ENCODE measurements at places on chromosomes 3 and 15.
A peak's percentile ranks its signal among the peaks of the same experiment; 100 is the strongest.

- no peak for DNase-seq
These were observed 72.5 kb downstream of the SUMF1 start for GRCh38 chr3:4394567-4394966.

DNA sequence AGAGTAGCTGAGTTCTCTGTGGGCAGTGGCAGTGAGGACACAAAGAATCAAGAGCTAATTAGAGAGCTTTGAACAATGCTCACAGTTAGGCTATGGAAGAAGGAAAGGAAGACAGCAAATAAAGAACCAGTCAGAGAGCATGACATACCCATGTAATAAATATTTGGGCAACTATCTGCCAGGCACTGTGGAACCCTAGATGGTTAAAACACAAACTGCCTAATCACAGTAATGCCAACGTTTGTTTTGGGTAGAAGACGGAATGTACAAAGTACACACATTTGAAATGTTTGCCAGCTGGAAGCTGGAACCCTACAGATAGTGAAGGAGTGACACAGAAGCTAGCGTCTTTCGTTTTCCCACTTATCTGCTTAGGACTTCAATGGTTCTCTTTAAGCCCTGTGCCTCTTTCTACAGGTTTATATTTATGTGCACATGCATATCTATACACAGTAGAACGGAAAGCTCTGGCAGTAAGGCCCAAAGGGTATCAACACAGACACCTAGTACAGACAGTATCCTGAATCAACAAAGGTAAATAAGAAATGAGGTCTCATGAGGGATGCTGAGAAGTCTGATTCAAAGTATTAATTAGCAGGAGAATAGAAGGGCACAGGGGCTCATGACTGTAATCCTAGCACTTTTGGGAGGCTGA lies 44.6 kb downstream of the ANKRD28 start:
- no peak for DNase-seq

GRCh38 chr3:45868650-45869049 lies 17.7 kb upstream of the CCR9 start:
- no peak for DNase-seq

GRCh38 chr15:29838352-29839010 lies 16.2 kb upstream of the TJP1 start:
- no peak for DNase-seq

GRCh38 chr15:55587321-55588069 lies 650 bp downstream of the PYGO1 start:
- peak; percentile 2 for DNase-seq

- DNase-seq = no peak
These were observed 25.4 kb upstream of the THRB start for GRCh38 chr3:24520101-24520495.

GRCh38 chr3:51814034-51814433 lies 35.0 kb upstream of the IQCF6 start:
- DNase-seq = no peak

- no peak for DNase-seq
These were observed 70.1 kb downstream of the NCEH1 start for GRCh38 chr3:172640751-172641150.

DNA sequence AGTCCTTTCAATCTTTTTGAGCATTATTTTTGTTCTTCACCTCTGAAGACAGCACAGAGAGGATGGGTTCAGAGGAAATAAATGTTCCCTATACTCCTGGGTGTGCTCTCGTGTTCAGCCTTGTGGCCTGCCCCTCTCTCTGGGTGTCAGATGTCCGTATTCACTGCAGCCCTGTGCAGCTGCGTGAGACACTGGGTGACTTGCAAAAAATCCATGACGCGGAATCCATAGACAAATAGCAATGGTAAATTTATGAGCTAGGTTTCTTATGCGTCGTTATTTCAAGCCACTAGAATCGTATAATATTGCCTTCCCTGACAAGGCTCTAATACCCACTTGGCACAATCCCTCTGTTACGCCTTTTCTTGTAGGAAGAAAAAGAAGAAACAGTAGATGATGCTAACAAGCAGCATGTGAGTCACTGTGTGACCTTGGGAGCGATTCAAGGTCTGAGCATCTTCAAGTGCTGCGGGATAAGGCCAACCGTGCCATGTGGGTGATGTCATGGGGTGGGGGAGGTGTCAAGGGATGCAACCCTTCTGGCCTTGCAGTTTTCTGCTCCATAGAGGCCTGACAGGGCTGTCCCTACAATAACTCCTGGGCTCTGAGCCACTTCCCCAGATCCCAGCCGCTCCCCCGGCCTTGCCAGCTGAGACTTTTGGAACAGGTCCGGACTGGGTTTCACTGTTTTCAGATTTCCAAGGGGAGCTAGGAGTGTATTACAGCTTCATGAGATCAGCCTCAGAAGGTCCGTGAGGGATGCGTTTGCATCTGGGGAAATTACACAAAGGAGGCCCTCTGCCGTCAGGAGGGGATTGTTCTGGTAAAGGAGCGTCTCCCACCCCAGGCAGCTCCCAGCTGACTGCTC lies 47.6 kb upstream of the POMGNT2 start:
- no peak for DNase-seq

DNA sequence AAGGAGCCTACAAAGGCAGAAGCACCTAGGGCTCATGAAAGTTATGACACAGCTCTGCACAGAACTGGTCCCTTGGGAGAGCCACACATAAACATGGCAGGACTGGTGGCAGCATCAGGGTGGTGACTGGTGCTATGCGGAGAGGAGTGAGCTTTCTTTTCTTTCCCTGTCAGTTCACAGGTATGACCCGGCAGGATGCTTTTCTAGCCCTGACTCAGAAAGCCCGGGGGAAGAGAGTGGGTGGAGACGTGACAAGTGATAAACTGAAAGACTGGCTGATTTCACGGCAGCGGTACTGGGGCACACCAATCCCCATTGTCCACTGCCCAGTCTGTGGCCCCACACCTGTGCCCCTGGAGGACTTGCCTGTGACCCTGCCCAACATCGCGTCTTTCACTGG lies 103.0 kb downstream of the LARS2 start:
- DNase-seq = no peak

DNA sequence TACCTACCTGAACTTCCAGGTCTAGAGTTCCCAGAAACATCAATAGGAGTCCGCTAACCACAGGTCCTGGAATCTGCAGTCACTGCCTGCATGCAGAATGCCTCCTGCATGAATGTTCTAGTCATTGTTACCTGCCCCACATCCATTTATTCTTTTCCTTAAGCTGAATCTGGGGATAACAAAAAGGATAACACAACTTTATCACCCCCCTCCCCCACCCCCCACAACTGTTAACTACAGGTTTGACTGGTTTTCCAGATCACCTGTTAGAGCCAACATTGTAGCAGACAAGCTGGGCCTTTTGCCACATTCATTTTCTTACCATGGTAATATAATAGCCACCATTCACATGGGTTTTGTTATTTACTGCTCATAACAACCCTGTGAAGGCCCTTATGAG lies 4.6 kb upstream of the CTSH start:
- no peak for DNase-seq

DNA sequence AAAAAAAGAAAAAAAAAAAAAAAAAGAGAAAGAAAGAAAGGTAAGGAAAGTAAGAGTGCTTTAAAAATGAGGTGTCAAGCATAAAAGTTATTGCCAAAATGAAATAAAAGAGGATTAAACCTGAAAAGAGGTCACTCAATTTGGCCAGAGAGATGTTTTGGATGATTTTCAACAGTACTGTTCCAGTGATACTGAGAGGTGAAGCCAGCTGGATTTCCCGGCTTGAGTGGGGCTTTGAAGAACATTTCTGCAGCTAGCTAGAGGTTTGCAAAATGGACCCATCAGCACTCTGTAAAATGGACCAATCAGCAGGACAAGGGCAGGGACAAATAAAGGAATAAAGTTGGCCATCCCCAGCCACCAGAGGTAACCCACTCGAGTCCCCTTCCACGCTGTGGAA lies 128.5 kb downstream of the LSAMP start:
- DNase-seq = no peak

- peak; percentile 81 for DNase-seq
These were observed 51.0 kb upstream of the SPSB4 start for GRCh38 chr3:141000027-141000663.

DNA sequence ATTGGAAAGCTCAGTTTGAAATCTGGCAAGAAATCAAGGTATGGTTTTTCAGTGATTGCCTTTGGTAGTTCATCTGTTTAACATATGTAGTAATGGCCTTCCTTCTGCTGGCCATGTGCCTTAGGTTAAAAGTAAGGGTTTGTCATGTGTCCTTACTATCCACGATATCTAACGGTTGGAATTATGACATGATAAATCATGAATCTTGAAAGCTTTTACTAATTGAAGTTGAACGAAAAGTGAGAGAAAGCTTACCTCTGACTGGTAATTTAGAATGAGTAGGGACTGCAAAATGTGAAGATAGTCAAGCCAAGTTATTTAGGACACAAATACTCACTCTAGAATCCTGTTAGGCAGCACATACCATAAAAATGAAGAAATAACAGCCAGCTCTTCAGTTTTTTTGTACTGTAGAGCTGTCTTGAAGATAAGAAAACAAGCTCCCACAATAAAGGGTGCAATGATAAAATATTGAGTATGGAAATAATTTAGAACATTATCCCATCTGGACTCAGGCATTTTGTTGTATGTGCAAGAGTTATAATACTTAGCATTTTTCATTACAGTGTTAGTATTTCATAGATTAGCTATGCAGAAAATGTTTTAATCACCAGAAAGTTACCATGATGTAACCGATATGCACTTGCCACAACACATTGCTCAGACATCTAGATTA lies 303.4 kb downstream of the ZNF385D start:
- no peak for DNase-seq

GRCh38 chr3:46990573-46991374 lies 11.3 kb downstream of the NBEAL2 start:
- peak; percentile 95 for DNase-seq

DNA sequence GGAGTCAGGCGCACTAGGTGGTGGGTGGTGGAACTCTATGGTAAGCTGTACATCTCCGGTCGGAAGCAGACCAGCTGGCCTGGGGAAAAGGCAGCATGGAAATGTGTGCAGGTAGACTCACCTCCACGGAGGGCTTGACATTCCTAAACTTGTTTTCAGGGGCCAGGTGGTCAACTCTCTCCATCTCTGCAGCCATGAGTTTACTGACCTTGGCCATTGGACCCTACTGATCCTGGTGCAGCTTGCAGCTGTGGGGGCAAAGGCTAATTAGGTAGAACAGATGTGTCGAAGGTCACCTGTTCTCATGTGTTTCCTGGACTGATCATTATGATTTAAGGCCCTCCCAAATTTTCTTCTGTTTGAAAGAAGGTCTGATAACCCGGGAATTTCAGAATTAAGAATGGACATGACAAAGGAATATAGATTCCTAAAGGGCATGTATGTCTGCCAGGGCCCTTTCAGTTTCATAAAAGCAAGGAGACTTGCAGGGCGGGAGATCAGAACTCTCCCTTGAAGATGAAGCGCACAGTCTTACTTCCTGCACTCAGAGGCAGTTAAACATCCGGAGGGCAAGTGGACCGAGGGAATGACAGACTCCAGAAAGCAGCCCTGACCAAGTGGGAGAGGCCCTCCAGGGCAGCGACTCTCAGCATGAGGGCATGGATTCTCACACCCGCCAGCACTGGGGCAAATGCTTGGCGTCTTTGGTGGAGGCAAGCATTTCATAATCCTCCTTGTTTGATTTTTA lies 56.1 kb upstream of the CMTM7 start:
- no peak for DNase-seq

DNA sequence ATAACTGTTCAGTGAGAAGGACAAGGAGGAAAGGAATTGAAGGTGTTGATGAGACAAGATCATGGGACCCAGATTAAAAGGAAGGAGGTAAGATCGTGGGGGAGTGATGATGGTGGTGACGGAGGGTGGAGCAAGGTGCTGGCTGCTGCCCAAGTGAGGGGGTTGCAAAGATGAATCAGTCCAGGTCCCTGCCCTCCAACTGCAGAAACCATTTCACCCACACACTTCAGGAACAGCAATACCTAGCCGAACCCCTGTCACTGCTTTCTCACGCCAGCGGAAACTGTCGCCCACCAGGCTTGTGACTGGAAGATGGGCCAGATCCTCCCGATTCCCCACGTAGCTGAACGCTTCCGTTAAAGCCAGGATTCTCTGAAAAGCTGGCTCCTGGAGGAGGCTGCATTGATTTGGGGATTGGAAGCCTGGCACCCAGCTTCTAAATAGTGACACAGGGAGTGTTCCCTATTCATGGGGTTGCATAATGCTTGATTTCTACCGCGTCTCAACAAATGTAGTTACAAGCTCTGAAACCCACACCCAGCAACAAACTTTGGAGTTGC lies 3.2 kb upstream of the LSG1 start:
- peak; percentile 37 for DNase-seq

- DNase-seq = no peak
These were observed 85.7 kb upstream of the XCR1 start for GRCh38 chr3:46112984-46113383.

DNA sequence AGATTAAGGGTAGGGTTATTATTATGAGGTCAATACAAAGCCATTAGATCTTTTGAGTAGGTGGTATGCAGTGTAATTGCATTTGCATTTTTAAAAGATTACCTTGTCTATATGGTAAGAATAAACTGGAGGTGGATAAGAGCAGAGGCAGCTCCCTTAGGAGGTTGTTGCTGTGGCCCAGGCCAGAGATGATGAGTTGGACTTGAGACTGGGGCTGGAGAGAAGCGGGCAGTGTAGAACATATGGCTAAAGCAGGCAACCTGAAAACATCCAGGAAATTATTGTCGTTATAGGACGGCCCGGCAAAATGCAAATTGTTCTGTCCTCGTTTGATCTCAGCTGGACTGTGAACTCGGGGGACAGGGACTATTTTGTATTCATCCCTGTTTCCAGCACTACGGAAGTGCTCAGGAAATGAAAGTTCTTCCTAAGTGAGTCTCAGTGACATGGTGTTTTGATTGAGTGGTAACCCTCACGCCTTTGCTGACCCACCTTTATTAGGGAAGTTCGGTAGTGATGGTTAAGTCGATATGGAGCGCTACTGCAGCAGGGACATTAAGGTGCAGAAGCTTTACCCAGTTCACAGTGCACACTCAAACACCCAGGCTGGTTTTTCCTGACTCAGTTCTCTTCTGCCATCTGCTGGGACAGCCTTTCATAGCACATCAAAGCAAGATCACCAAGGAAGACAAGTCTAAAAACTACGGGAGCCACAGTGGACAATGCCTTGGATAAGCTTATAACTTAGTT lies 27.2 kb upstream of the VPS33B start:
- DNase-seq = peak; percentile 72

DNA sequence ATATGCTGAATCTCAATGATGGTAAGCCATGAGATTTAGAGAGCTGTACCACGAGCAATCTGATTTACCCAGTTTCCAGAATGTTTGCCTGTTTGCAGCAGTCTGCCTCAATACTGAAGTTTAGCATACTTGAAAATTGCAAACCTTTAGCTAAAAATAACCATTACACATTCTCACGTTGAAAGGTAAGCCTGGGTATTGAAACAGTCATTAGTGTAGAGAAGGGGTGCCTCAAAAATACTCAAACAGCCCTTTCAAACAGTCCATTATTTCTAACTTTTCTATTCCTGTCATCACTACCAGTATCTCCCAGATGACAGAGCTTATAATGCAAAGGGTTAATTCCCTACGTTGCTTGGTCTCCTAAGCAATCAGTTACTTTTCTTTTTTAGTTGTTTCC lies 111.8 kb upstream of the MBNL1 start:
- no peak for DNase-seq

DNA sequence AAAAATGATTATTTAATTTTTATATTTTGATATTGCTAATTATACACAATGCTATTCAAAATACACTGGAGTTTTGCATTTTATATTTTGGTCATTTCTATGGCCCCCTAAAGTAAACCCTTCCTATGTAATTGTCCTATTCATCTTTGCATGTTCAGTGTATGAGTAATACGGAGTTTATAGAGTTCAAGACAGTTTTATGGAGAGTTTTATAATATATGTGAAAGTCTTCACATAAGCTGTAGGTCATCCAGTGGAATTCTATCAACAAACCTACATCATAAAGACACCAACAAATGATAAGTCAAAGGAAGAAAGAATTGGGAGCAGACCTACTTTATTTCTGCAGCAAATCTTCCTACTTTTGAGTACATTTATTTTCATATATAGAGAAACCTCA lies 1200.4 kb upstream of the EPHA6 start:
- no peak for DNase-seq
